D341Med (cell line): ENCODE measurements at places on chromosomes 5 and 9.

GRCh38 chr5:95973793-95974325, 12.2 kb upstream of the ELL2 start:
- no peak for DNase-seq

DNA sequence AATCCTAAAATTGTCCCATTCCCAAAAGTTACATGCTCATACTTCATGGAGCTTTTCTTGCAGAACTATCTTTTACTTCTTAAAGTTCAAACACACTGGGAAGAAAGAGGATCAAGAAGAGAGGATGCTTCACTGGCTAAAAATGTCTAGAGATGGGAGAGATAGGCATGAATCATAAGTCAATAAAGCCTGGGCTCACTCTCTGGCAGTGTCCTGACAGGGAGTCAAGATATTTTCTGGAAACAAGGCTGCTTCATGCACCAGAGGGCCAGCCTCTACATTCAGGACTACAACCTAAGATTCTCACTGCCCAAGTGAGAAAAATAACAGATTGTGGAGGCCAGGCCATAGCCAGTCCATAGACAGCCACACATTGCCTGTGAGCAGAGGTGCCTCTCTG, 1358.4 kb downstream of the EFNA5 start:
- DNase-seq: no peak

- DNase-seq: peak; percentile 19
Observed at GRCh38 chr9:81083067-81083466, 606.3 kb downstream of the TLE1 start.

GRCh38 chr5:123921193-123921592, 409.2 kb downstream of the CSNK1G3 start:
- no peak for DNase-seq

GRCh38 chr5:53333160-53333559, 147.3 kb upstream of the FST start:
- no peak for DNase-seq

DNA sequence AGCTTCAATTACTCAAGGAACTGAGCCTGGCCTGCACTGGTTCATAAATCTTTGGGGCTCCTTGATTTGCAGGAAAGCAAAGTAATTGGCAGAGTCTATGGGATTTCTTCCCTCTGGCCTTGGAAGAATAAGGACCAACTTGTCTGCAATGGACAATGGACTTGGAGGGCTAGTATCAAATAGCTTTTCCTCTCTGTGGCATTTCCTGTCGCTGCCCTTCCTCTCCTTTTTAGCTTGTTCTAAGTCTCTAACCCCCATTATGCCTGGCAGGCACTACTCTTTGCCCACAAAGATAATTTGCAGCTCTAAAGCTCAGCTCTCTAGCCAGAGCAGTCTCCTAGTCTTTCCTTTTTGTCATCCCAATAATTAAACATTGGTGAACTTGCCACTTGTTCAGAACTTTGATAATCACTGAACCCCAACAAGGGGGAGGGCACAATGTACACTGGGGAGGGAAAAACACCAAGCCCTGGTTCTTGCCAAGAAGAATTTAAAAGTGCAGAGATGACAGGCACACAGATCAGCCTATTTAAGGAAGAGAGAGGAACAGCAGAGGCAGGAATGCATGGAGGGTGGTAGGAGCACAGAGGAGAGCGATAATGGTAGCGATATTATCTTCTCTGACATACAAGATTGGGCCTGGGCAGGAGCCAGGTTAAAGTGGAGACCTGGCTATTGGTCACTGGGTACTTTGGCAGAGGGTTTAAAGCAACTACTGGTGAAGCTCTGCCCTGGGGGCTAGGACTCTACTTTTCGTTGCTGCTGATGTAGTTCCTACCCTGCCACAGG, 38.5 kb downstream of the FAM219A start:
- no peak for DNase-seq

- no peak for DNase-seq
Observed at GRCh38 chr9:105421154-105421553, 26.7 kb upstream of the FSD1L start.

GRCh38 chr5:38445374-38446028, 110.9 kb downstream of the LIFR start:
- DNase-seq: no peak

DNA sequence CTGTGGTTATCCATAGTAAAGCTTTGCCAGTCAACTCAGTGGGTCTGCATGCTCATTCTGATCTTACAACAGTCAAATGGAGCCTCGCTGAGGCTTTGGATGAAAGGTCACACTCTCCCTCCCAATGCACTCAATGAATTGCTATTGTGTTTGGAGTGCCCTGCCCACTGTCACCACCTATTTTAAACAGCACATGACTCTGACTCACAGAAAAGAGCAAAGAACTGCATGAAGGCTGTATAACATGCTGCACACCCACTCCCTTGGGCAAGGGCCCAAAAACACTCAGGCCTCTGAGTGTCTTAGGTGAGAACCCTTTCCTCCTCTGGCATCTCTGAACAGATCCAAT, 118.7 kb upstream of the CCDC112 start:
- DNase-seq: no peak

- no peak for DNase-seq
Observed at GRCh38 chr5:139980765-139981164, 62.3 kb downstream of the NRG2 start.

GRCh38 chr5:169656125-169656901, 19.2 kb downstream of the DOCK2 start:
- DNase-seq: no peak

GRCh38 chr9:74666625-74667316, 169.6 kb downstream of the RORB start:
- DNase-seq: no peak

DNA sequence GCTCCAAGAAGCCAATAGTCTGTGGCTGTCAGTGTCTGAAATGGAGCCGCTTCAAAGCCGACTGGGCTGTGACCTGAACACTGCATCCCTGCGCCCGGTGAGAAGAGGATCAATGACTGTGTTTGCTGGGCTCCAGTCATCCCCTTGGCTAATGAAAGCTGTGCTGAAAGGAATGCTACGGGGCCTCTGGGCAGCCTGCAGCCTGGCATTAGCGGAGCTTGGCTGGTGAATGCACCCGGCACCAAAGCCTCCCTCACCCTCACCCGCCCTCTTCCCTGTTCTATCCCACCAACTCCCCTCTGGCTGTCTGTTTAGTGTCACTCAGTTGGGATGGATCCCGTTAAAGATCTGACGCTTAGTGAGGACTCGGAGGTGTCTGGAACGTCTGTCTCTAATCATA, 355.3 kb downstream of the BNC2 start:
- DNase-seq: no peak

GRCh38 chr5:1349246-1349645, 4.3 kb upstream of the CLPTM1L start:
- DNase-seq: no peak

- DNase-seq: no peak
Observed at GRCh38 chr5:167219298-167219697, 1072.1 kb upstream of the WWC1 start.

- DNase-seq: no peak
Observed at GRCh38 chr5:126587551-126588390, 7.2 kb downstream of the ALDH7A1 start.

DNA sequence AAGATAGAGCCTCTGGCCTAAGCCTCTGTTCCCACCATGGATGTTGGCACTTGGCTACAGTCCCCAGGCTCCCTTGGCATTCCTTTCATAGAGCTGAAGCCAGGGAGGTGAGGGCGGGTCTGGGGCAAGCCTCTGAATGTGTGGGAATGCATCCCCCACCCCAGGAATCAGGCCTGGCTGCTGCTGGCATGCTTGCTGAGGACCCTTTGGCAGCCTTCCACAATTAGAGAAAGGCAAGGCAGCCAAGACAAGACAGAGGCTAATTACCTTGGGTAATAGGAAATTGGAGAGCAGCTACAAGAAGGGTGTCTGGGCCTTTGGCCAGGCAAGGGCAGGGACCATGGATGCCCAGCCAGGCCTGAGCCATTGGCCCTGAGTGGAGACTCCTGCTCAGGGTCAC, 204.4 kb upstream of the TRIM32 start:
- no peak for DNase-seq

GRCh38 chr9:77531400-77531799, 116.7 kb downstream of the GNA14 start:
- no peak for DNase-seq

DNA sequence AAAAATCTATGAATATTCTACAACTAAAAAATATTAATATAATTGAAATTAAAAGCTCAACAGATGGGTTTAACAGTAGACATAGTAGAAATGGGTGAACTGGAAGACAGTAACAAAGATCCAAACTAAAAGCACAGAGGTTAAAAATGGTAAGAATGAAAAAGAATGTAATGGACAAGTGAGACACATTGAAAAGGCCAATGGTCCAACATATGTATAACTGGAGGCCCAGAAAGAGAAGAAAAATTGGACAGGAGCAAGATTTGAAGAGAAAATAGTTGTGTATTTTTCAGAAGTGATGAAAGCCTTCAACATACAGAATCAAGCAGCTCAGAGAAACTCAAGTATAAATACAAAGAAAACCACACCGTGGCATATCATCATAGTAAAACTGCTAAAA, 58.6 kb downstream of the PCDHGC5 start:
- DNase-seq: no peak

GRCh38 chr9:109751253-109751652, 28.7 kb upstream of the PALM2AKAP2 start:
- DNase-seq: no peak

- peak; percentile 50 for DNase-seq
Observed at GRCh38 chr5:79774171-79774854, 84.7 kb downstream of the CMYA5 start.

DNA sequence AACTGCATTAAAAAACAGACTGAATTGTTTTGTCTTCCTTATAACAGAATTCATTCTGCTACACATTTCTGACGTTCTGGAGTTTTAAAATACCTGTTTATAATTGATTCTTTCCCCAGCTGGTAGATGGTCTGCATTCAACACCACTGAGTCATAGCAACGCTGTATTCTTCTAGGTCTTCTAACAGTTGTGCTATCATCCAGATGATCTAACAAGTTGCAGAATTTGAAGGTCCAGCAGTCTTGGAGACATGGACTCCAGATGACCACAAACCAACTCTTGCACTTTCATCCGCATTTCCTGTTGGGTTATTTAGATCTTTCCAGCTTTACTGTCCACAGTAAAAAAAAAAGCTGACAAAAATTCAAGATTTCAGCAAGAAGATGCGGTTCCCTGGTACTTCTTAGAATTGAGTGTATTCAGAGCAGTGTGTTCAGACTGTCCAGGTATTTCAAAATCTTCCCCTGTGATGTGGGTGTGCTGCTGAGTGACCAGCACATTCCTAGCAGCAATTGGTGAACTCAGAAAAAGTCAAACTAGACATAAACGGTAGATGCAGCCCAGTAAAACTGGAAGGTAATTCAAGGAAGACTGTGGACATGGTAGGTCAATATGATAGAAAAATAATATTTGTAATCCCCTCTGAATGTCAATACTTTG, 50.2 kb downstream of the CSNK1A1 start:
- no peak for DNase-seq

DNA sequence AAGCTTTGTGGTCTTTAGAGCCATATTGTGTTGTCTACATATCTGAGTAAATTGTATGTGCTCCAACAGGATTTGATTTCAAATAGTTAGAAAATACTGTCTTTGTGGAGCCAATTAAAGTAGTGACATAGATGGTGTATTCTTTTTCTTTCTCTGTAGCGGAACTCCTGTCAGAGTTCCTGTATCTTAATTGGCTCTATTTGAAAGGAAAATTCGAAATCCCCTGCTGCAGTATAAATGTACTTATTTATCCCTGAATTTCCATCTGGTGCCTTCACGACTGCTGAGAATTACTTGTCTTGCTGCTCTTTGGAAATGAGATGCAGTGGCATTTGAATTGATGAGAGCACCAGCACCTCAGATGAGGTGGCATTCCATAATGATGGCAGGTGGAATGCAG, 546.7 kb upstream of the SGCD start:
- DNase-seq: no peak

DNA sequence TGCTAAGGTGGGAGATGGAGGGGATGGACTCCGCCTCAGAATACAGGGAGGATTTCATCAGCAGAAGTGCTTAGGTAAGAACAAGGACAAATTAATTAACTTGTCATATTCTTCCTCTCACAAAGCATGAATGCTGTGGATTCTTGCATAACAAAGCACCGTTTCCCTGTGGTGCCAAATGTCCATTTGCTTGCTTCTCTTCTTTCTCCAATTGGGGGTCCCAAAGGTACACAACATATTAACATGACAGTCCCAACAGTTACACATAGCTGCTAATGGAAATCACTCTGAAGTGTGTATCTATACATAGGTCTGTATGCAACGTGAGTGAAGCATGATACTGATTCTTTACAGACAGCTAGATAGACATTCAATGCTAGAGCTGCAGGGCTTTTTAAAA, 146.7 kb upstream of the EFNA5 start:
- DNase-seq: no peak

DNA sequence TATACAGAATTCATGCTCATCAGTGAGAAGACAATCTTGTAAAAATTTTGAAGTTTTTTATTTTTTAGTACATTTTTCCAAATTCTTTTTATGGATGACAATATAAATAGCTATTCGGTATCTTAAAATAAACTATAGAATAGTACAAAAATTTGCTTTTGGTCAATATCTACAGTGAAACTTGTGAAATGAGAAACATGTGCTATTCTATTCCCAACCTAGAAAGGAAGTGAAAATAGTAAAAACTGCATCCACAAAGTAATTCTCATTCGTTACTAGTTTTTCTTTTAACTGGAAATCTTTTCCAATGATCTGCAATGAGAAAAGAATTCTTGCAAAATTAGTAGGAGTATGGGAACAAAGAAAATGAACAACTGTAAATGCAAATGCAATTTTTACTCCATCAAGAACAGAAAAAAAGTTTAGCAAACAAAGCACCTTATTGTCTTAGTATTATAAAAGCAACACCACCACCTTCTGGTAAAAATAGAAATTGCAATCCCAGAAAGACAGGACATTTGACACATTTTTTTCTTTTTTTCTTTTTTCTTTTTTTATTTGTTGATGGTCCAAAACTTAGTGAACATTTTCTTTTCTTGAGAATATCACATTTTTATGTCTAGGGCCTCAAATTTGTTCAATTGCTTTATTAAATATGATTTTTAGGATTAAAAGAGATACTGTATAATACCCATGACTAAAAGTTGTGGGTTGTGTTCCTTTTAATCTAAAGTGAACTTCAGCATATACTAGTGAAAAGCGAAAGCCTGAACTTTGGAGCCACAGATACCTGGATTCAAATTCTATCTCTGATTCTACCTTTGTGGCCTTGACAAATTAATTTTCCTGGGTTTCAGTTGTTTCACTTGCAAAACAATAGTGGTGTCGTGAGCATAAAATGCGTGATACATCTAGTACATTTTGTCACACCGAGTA, 72.3 kb downstream of the SLCO4C1 start:
- DNase-seq: no peak

DNA sequence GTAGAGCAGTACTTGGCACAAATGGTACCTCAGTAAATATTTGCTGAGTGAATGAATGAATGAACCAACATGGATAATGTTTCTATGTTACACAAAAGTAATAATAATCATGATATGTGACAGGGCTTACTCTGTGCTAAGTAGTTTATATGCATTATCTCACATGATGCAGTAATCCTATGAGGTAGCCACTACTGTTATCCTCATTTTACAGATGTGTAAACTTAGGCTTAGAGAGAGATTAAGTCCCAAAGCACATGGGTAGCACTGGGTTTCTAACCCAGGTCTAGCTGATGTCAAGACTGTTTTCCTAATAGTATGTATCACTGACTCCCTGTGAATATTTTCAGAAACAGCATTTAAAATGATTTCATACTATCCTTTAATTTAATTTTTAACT, 44.1 kb upstream of the VDAC1 start:
- DNase-seq: no peak
